ENCODE measurements at places on chromosomes 3 and 15.

- no peak for DNase-seq
These were observed 888 bp downstream of the TMOD3 start for GRCh38 chr15:51830276-51830806.

GRCh38 chr3:13251166-13251903 lies 168.8 kb downstream of the NUP210 start:
- DNase-seq, result no peak

GRCh38 chr15:73375755-73376305 lies 7.1 kb upstream of the HCN4 start:
- DNase-seq, result no peak

- no peak for DNase-seq
These were observed 548.2 kb downstream of the FHIT start for GRCh38 chr3:60703008-60703407.

DNA sequence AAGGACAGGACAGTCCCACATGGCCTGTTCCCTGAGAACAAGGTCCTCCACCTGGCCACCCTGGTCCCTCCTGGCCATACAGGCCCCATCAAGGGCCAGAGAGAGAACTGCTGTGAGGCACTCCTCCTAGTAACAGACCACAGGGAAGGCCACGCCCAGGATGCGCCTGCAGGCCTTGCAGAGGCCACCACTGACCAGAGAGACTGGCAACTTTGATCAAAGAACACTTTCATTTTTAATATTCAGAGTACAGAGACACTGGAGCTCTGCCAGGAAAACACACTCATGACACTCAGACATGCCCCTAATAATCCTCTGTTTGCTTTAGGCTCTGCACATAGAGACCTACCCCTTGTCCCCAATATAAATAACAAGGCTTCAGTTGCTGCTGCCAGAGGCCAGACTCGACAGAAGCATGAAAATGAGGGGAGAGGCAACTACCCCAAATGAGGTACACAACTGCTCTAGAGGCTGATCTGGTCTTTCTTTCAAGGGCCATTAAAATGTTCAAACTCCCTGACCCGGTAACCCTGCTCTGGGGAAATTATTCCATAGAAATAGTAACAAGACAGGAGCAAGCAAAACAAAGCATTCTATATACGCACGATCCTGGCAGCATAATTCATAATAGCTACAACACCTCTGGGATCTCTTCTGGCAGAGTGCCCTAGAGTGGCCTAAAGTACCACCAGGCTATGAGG lies 44.8 kb downstream of the CCDC12 start:
- no peak for DNase-seq

All from activated gamma-delta T cell treated with Interleukin-2 at 50 U/mL for 16 hours (primary cell).